ENCODE measurements at places on chromosomes 6 and 20.

- no peak for DNase-seq
Observed at GRCh38 chr20:32355417-32355841, 2.7 kb upstream of the ASXL1 start.

DNA sequence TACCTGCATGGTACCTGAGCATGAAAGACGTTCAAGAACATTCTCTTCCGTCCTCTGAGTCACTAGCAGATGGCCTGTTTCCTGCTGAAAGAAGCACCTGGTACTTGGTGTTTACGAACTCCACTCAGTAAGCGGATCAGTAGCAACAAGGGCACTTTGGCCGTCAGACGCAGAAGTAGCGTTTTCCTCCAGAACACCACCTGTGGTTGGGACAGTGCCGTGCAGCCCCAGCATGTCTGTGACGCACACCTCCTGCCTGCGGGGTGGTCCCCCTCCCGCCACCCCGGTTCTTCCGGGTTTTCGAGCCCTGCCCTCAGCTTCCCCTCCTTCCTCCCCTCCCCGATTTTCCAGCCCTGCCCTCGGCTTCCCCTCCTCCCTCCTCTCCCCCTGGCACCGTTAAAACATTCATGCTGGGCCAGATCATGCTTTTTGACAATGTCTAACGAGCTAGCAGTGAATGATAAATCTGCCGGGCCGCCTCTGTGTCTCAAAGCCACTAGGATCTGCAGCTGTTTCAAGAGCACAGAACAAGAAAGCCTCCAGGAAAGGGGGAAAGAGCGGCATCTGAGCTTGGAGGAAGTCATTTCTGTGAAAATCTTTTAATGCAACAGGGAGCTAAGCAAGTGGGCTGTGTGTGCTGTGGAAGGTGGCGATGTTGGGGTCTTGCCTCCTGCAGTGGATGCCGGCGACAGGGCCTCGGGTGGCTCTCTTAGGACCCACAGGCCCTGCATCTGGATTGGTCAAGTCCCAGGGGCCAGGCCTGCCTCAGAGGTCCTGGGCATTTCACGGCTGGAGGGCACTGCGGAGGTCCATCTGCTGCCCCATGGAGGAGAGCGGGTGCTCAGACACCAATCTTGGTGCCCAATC, 207.9 kb downstream of the ERMARD start:
- no peak for DNase-seq

GRCh38 chr6:104118274-104118673, 741.4 kb downstream of the HACE1 start:
- peak; percentile 47 for DNase-seq

- DNase-seq = no peak
Observed at GRCh38 chr20:19308146-19308545, 95.7 kb downstream of the SLC24A3 start.

GRCh38 chr20:6829510-6830116, 62.1 kb downstream of the BMP2 start:
- DNase-seq = no peak

DNA sequence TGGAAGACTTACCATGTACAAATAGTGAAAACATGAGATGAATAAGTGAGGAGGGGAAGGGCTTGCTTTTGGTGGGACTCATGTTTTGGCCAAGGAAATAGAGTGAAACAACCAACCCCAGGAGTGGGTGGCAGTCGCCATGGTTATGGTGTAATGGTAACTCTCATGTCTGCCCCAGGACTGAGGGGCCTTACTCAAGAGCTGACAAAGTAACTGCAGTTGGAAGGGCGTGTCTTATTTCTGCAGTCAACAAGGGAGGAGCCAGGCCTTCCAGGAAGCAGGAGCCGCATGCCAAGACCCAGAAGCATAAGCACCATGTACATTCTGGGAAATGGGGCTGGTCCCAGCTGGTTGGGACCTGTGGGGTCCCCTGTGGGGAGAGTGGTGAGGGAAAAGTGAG, 108.5 kb downstream of the UNC5CL start:
- peak; percentile 42 for DNase-seq

GRCh38 chr20:38973107-38973506, 11.0 kb downstream of the DHX35 start:
- DNase-seq = no peak

- no peak for DNase-seq
Observed at GRCh38 chr6:31877651-31878161, 1.1 kb downstream of the SLC44A4 start.

DNA sequence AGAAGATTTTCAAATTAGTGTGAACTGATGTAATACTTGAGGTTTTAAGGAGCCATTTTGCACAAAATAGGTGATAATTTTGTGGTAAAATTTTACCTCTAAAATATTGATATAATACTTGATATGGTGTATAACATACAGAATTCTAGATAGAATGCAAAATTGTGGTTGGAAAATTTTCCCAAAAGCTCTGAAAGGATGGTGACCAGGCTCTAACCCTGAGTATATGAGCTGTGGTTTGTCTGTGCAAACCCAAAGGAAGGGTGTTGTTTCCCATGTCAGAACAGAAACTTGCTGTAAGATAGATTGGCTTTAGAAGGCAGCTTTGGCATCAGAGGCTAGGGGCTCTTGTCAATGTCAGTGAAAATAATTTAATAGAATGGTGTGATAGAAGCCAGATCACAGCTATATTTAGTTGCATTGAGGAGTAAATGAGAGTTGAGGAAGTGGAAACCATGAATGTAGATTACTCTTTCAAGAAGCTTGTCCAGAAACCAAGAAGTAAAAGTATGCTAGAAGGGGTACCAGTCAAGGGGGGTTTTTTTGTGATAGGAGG, 257.7 kb downstream of the FARS2 start:
- no peak for DNase-seq

DNA sequence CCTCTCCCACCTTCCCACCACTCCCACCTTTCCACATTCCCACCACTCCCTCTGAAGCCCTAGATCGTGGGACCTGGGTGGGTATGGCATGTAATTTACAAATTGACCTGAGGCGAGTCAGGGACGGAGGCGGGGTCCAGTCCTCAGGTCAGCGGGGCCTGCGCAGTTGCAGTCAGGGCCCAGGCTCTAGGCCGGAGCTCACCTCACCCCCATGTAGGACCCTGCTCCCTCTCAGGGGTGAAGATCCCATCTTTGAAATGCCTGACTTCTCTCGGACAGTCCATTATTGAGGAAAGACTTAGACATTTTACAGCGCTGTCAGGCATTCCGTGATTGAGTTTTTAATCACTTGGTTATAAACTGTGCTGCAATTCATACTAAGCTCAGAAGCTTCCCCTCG, 10.5 kb downstream of the THBS2 start:
- DNase-seq = no peak

- no peak for DNase-seq
Observed at GRCh38 chr6:75694406-75694805, 54.6 kb upstream of the MYO6 start.

DNA sequence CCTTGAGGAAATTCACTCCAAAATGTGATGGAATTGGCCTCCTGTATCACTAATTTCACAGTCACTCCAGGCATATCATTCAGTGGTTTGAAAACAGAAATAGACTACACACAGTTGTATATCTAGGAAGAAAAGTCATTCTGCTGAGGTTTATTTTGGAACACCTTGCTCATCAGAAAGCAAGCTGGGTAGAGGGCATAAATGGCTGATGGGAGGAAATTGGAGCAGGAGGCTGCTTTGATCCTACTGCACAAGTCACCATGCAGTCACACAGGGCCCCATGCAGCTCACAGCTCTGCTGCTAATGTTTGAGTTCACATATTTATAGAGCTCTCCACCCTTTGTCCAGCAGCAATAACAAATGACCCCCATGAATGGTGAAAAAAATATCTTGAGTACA, 12.3 kb downstream of the NHLRC1 start:
- DNase-seq = no peak

GRCh38 chr6:167047554-167047953, 48.4 kb downstream of the CEP43 start:
- no peak for DNase-seq

- DNase-seq = no peak
Observed at GRCh38 chr6:17420368-17420767, 27.0 kb downstream of the CAP2 start.

GRCh38 chr20:21615617-21616080, 89.8 kb upstream of the PAX1 start:
- peak; percentile 59 for DNase-seq

DNA sequence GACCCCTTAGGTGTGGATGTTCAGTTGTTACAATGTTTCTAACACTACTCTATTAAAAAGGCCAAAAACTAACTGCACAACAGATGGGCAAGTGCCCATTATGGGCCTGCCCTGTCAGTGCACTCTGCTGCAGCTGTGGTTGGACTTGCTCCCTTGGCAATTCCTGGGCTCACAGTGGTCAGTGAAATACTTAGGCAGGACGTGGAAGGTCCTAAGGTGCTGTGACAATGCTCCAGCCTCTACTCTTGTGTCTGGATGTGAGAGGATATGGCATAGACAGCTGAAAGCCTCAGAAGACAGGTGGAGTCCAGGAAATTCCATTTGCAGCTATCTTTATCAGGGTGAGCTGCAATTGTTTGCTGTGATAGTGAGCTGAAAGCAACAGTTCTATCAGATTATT, 136.5 kb upstream of the OLIG3 start:
- DNase-seq = no peak

- DNase-seq = peak; percentile 93
Observed at GRCh38 chr20:58112017-58112781, 116.3 kb downstream of the ANKRD60 start.

DNA sequence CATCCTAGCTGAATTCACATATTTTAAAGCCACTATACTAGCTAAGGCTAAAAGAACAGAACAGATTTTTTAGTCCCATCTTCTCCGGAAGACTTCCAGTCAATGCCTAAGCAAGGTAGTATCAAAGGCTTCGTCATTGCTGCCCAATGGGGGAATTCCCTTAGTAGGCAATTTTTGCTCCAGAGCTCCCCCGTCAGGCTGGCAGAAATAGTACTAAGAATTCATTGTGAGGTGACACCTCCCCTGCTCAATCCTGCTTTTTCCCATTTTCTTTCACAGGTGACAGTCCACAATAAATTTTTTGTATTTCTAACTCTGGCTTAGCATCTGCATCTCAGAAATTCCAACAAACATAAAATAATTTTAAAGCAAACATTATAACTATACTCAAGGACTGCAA, 52.8 kb upstream of the SRSF6 start:
- no peak for DNase-seq

DNA sequence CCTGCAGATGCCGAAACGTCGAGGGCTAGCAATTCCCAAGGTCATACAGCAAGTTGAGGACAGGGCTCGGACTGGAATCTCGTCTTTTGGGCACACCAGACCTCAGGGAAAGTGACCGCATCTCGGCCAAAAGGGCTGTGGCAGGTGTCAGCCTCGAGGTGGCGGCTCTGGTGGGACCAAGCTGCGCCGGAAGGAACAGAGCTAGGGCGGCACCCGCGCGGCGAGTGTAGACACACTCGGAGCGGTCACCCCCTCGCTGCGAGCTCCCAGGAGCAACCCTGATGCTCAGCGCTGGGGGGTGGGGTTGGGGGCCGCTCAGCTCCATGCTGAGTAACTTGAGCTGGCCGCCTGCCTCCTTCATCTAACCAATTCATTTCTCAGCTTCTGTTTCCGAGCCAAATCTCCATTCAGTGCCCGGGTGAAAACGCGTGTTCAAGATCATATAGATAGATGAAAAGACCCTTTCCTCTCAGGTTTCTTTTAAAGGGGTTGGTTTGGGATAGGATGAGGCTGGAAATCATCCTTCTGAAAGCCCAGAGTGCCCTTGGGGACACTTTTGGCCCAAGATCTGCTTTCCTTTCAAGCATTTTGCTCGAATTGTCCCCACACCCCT, 2.2 kb upstream of the TUBB2B start:
- no peak for DNase-seq

GRCh38 chr6:69571234-69571633, 225.6 kb downstream of the LMBRD1 start:
- no peak for DNase-seq

DNA sequence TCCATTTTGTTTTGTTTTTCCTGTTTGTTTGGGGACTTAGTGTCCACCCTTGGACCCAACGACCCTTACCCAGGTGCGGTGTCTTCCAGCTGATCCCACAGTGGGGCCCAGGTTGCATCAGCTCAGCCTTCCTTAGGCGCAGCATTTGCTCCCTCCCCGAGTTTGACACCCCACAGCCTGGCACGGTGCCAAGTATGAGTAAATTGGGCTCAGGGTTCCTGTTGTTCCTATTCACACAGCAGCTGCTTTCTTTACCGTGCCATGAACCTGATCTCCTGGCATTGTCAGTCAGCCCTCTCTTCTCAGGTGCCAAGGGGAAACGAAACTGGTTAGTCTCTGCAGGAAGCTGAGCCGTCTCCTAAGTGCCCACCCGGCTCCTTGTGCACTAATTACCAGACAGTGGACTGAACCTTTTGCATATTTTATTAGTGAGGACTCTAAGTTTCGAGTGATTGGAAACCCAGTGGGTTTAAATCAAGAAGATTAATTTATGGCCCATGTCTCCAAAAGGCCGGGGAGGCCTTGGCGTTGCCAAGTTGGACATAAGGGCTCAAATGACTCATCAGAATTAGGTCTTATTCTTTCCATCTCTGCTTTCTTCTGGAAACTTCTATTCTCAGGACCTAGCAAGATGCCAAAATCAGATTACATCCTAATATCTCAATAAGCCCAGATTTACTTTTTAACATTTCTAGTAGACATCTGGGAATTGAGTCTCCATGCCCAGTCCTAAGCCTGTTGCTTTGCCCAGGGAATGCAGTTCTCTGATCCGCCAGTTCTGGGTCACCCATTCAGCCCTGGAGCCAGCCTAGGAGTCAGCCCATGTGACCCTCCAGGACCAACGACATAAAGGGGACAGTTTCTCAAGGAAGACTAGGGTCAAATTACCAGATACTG, 68.8 kb downstream of the TSHZ2 start:
- DNase-seq = peak; percentile 5

- no peak for DNase-seq
Observed at GRCh38 chr20:20731945-20732296, 19.5 kb upstream of the RALGAPA2 start.

DNA sequence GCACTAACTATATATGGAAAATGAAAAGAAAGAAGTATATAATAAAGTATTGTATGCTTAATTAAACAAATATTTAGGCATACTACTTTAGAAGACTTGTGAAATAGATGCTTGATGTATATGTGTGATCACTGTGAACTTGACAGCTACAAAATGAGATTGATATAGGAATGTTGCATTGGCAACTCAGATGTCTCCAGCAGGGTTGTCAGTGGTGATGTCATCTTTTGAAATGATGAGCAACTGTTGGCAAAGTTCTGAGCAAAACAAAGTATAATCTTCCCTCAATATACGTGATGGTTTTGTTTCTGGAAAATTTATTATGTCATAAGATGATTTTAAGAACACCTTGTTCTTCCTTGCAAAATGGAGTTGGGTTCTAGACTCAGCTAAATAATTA, 133.8 kb downstream of the ARID1B start:
- no peak for DNase-seq

- peak; percentile 49 for DNase-seq
Observed at GRCh38 chr20:41452226-41452625, 85.6 kb upstream of the EMILIN3 start.

Data from AG10803 (cell line).